ENCODE measurements at places on chromosomes 2 and 18. TPM values are rescaled to one million over a fixed set of nuclear protein-coding genes. Genes with fewer than 3 reads are reported as not detected.

TCF23 gene
- total RNA-seq, result not detected

DNA sequence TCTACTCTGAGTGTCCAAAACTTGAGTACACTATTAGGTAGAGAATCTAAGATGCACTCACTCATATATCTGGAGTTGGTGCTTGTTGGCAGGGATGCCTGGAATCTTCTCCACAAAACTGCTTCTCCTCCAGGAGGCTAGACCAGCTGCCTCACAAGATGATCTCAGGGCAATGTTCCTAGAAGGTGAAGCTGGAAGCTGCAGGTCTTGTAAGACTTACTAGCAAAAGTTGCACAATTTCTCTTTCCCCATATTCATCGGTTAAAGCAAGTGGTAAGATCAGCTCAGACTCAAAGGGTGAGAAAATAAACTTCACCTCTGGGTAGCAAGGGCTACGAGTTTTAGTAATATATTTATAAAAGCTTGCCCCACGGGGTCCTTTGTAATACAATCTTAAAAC, 454.4 kb upstream of the ACVR2A start:
- peaks cover 3% of the 10 kb centered on the region for H3K4me1 ChIP-seq
- no peak overlapping the region for H3K4me3 ChIP-seq
- H3K36me3 ChIP-seq, result no peaks in the 10 kb centered on the region
- H3K27ac ChIP-seq, result no peak overlapping the region
- DNase-seq, result no peak

CMPK2 gene
- total RNA-seq, result 6.8 TPM

GRCh38 chr2:237574894-237575868, 8.8 kb downstream of the PRLH start:
- peaks cover 1% of the 10 kb centered on the region for H3K4me1 ChIP-seq
- no peak for DNase-seq
- peaks cover 5% of the 10 kb centered on the region for H3K27me3 ChIP-seq
- no peak overlapping the region for H3K27ac ChIP-seq
- no peak overlapping the region for H3K4me3 ChIP-seq

GRCh38 chr18:35155398-35156117, 85.3 kb upstream of the ZNF397 start:
- peaks cover 20% of the 10 kb centered on the region for H3K4me1 ChIP-seq
- no peak for DNase-seq
- H3K4me3 ChIP-seq, result no peak overlapping the region
- H3K27me3 ChIP-seq, result peaks cover 2% of the 10 kb centered on the region

EMX1 gene
- not detected for total RNA-seq

Measured in activated CD4-positive, alpha-beta memory T cell treated with anti-CD3 and anti-CD28 coated beads for 36 hours (primary cell).